ENCODE measurements at places on chromosomes 4 and X.

- DNase-seq, result no peak
Observed at GRCh38 chr4:185718578-185719499, 93.2 kb downstream of the SORBS2 start.

DNA sequence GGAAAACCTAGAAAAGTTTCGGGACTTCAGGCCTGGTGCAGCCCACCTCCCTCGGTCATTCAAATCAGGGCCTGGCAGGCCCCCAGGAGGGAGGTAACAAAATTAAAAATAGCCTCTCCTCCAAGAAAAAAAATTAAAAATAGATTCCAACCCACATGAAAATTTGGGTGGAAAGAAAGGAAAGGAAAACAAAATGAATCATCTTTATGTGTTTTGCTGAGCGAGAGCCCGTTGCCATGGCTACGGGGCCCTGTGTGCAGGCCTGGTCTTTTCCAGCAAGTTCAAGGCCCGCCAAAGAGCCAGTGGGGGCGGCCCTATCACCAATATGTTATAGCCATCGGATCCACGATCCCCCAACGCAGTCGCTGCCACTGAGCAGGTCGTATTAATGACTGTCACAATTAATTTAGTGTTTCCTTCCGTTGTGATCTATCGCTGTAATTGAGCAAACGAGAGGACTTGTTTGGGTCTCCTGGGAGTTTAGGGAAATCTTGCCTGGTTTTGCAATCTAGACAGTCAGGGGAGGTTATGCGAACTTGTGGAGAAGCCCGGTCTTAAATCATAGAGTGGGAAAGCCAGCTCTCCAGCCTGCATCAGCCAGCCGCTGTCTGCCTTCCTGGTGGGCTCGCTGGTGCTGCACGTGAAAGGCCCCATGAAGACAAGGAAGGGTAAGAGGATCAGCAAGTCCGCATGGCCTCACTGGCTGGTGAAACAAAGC lies 452.4 kb downstream of the BCOR start:
- no peak for DNase-seq

- DNase-seq, result no peak
Observed at GRCh38 chr4:41935652-41936021, 408 bp downstream of the TMEM33 start.

- DNase-seq, result peak; percentile 85
Observed at GRCh38 chr4:155376387-155377268, at the start of gene MAP9. Gene MAP9, minus strand, starts transcription at chr4:155376965. Its CDS starts 1,115 bp downstream, at chr4:155375850.

All from T-helper 1 cell (primary cell).